ENCODE measurements at places on chromosomes 12 and 14.

GRCh38 chr12:123573870-123574269, 10.5 kb upstream of the TMED2 start:
- no peak for DNase-seq

DNA sequence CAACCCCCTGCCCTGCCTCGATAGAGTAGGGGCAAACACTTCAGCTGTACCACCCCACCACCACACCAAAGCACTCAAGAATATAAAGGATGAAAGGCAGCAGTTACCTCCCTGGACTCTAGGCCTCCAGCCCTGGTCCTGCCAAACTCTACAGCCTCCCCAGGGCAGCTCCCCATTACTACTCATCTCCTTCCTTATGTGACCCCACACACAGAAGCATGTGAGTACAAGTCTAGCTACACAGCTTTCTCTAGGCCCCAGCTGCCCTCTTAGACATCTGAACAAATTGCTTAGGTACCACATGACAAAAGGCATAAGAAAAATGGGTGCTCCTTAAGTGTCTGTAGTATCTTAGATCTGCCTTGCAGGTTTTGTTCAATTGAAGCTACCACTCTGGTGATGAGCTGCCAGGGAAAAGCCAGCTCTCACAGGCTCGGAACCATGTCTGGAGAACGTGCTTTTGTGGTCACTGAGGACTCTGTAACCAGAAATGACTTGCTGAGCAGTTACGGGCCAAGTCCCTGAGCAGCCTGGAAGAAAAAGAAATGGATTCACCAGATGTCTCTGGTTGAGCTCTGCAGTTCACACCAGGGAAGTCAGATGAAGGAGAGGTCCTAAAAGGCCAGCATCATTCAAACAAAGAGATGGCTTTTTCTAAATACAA, 32.8 kb downstream of the FMNL3 start:
- DNase-seq = no peak

- DNase-seq = no peak
Observed at GRCh38 chr14:95833429-95833828, 43.2 kb upstream of the TUNAR start.

DNA sequence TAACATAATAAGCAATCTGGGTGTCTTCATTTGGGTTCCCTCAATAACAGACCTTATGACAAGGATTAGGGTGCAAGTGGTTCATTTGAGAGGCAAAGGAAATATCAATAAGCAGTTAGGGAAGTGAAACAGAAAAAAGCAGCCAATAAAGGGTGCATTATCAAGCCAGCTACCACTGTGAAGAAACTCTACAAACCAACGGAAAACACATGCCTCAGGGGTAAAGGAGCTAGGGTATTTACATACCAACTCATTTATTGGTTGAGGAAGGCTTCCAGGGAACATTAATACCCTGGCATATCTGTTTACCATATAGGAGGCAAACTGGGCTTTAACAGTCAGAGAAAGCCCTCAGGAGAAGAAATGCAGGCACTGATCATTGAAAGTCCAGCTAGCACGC, 22.7 kb upstream of the IFNG-AS1 start:
- no peak for DNase-seq

DNA sequence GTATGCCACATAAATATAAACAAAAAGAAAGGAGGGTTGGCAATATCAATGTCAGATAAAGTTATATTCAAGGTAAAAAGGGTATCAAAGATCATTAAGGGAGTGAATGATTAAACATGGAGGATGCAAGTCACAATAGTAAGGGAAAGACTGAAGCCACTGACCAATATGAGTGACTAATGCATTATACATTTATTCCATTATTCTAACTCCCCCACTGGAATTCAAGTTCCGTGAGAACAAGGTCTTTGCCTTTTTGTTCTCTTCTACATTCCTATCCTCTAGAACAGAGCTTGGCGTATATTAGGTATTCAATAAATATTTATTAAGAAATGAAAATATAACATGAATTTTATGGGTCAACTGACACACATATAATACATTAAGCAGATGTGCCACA, 30.7 kb downstream of the MAP4K5 start:
- DNase-seq = no peak

GRCh38 chr12:66092559-66093269, 37.8 kb downstream of the LLPH start:
- no peak for DNase-seq

DNA sequence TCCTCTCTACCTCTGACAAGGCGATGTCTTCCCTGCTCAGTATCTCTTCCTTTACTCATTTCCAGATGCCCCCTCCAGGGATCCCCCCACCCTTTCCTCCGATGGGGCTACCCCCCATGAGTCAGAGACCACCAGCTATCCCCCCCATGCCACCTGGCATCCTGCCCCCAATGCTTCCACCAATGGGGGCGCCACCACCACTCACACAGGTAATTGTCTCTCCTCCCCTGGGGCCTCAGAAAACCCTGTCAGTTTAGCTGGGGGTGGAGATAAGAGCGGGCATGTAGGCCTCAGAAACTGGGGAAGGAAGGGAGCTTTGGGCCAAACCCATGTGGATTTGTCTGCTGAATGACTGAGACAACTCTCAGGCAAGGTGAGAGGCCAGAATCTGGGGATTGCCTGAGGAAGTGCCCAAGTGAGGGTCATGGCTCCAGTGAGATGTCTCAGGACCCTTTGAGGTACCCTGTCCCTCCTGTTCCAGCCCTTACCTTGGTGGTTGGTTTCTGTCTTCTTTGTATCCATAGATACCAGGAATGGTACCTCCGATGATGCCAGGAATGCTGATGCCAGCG, 8.1 kb downstream of the PRPF40B start:
- no peak for DNase-seq

DNA sequence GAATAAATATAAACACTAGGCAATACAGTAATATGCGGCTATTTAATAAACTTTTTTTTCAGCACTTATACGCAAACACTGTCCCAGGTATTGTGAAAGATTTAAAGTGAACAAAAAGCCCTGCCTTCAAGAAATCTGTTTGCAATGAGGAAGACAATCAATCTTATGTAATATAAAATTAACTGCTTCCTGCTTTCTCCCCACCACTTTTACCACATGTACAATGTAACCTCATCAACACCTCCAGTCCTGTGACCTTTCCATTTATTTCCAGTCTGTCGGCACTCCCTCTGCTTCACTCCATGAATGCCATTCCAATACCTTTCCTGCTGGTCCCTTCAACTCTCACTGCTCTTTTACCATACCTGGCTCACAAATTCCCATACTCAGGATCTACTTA, 10.5 kb downstream of the SNX6 start:
- DNase-seq = no peak

- no peak for DNase-seq
Observed at GRCh38 chr12:72337382-72337781, 65.2 kb downstream of the TRHDE start.

- no peak for DNase-seq
Observed at GRCh38 chr12:40375076-40375475, 150.3 kb downstream of the LRRK2 start.

GRCh38 chr12:118029166-118029565, 12.7 kb downstream of the RFC5 start:
- no peak for DNase-seq

GRCh38 chr12:113792450-113792849, 173.7 kb downstream of the RBM19 start:
- DNase-seq = no peak

- no peak for DNase-seq
Observed at GRCh38 chr12:111764120-111764821, 2.5 kb upstream of the ALDH2 start.

DNA sequence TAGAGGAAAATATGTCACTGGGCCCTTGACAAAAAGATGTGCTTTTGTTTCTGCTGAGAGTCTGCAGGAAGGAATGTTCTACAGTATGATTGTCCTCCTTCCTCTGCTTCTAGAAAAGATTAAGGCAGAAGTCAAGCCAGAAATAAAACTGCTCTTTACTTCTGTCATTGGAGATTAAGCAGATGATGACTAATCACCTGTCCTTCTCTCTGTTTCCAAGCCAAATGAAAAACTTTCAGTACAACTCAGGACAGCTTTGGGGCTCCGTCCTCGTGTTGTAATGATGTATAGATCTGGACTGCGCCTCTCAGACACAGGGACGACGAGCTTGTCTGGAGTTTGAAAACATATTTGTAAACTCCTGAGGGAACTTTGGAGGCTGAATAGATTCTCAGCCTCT, 159.3 kb downstream of the DYRK2 start:
- no peak for DNase-seq

GRCh38 chr12:103382736-103383346, 112.9 kb downstream of the C12orf42 start:
- DNase-seq = no peak

All from SK-N-MC (cell line).